Activated naive CD8-positive, alpha-beta T cell treated with anti-CD3 and anti-CD28 coated beads for 36 hours (primary cell): ENCODE measurements at places on chromosomes 11 and 22.

DNA sequence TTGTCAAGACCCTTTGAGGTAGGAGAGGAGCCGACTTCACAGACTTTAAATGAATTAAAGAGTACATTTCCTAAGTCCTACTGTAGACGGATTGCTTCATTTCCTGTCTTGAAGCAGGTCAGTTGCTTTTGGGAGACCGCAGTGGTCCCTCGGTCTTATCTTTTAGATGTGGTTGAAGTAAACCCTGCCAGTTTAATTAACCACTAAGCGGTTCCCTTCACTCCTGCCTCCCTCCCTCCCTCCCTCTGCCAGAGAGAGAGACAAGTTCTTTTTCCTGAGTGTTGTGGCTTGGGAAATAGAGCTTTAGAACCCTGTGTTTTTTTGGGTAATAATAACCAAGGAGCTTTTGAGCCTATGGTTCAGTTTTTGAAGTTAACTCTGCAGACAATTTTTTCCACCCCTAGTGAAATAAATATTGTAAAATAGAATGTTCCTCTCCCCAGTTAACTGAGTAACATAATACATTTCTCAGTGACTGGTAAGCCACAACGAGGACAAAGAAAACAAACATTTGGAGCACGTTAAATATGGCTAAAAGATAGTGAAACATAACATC lies 147.5 kb downstream of the LDLRAD3 start:
- DNase-seq: no peak

- DNase-seq: no peak
These were observed 45.4 kb downstream of the MYO7A start for GRCh38 chr11:77173494-77173893.

DNA sequence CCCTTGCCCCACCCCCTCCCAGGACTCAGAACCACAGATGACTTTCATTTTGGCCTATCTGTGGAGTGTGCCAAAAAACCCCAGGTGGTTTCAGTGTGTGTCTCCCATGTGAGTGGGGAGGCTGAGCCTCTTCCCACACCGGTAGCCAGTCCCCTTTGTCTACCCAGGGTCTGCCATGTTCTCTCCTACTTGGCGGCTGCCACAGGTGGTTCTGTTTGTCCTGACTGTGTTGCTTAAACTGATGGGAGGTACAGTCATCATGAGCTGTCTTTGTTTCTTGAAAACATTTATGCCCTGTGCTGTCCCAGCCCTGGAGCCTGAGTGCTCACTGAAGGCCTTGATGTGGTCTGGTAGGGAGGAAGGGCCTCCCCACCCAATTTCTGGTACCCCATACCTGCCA lies 39.7 kb upstream of the SUSD2 start:
- no peak for DNase-seq

DNA sequence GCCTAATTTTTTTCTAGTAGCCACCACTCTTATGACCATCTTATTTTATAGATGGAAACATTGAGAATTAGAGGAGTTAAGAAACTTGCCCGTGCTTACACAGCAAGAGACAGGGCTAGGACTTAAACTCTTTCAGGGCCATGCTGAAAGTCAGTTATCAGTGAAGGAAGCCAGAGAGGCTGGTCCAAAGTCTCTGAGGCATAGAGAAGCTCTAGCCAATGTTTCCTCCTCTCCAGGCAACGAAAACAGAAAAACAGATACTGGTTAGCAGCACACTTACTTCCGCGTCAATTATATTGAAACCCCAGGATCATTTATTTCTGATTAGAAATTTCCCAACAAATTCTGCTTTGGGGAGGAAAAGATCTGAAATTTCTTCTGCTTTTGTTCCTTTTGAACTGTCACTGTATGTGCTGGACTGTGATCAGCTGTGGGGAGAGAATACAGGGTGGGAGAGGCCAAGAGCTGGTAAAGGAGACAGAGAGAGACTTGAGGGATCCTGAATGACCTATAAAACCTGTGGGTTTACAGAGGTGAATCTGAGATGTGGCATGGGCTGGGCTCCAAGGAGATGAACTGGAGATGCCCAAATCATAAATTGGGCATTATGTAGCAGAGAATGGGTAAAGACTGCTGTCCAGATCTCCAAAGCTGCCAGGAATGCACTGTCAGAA lies 37.5 kb upstream of the CAPRIN1 start:
- DNase-seq: no peak

DNA sequence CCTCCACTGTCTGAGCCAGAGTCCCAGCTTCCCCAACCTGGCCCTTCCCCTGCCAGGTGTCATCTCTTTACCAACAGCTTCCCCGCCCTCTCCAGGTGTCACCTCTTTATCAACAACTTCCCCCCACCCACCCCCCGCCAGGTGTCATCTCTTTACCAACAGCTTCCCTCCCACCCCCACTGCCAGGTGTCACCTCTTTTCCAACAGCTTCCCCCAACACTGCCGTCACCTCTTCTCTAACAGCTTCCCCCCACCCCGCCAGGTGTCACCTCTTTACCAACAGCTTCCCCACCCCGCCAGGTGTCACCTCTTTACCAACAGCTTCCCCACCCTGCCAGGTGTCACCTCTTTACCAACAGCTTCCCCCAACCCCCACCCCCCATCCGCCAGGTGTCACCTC lies 29.8 kb upstream of the TTLL12 start:
- DNase-seq: no peak

DNA sequence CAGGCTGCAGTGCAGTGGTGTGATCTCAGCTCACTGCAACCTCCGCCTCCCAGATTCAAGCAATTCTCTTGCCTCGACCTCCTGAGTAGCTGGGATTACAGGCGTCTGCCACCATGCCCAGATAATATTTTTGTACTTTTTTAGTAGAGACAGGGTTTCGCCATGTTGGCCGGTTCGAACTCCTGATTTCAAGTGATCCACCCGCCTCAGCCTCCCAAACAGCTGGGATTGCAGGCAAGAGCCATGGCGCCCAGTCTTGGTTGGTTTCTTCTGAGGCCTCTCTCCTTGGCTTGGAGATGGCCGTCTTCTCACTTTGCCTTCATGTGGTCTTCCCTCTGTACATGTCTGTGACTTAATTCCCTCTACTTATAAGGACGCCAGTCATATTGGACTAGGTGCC lies 254.6 kb downstream of the BUD13 start:
- no peak for DNase-seq

DNA sequence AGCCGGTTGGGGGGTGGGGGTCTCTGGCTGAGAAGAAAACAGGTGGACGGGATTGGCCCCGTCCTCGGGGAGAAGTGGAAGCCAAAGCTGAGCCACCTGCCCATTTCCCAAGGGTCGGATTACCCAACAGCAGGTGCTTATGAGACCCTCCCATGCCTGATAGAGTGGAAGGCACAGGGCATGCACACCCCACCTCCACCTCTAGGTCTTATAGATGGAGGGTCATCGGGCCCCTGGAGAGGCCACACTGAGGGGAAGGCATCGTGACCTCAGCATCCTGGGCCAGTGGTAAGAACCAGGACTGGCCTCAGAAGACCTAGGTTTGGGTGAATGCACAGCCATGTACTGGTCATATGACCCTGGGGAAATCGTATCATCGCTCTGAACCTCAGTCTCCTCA lies 85.9 kb downstream of the BUD13 start:
- no peak for DNase-seq

DNA sequence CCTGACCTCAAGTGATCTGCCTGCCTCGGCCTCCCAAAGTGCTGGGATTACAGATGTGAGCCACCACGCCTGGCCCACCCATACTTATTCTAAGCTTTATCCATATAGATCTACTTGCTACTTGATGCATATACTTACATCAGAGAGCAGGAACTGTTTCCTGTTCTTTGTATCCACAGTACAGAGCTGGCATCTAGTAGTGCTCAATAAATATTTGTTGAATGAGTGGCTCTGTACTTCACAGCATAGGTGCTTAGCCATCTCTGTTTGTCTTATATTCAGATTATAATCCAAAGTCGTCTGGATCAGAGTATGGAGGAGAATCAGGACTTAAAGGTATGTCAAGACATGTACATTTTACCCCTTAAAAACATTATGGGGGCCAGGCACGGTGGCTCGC lies 38.6 kb upstream of the DLAT start:
- no peak for DNase-seq

DNA sequence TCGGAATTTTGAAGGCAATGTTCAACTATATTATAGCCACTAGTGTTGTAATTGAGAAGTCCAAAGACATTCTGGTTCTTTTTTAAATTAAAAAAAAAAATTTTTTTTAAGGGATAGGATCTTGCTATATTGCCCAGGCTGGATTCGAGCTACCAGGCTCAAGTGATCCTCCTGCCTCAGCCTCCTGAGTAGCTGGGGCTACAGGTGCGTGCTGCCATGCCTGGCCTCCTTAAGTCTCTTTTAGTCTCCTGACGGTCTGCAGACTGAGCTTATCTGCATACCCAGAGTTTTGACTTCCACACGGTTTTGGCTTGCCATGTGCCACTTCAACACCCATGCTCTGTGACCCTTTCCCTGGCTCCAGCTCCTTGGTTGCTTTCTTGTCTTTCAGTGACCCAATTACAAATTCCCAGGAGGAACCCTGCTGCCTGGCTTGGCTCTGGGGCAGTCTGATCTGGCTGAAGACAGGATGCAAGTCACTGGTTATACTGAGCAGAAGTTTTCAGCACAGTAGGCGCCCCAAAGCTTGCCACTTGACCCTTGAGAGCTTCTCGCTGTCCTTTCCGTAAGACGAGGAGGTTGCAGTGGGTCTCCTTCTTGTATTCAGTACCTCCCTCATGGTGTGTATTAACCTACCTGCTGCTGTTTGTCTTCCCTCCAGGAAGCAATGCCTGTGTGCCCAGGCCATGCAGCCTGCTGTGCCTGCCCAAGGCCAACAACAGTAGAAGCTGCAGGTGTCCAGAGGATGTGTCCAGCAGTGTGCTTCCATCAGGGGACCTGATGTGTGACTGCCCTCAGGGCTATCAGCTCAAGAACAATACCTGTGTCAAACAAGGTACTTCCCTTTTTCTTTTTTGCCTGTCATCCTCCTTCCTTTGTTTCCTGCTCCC lies 113.8 kb upstream of the SORL1-AS1 start:
- no peak for DNase-seq

DNA sequence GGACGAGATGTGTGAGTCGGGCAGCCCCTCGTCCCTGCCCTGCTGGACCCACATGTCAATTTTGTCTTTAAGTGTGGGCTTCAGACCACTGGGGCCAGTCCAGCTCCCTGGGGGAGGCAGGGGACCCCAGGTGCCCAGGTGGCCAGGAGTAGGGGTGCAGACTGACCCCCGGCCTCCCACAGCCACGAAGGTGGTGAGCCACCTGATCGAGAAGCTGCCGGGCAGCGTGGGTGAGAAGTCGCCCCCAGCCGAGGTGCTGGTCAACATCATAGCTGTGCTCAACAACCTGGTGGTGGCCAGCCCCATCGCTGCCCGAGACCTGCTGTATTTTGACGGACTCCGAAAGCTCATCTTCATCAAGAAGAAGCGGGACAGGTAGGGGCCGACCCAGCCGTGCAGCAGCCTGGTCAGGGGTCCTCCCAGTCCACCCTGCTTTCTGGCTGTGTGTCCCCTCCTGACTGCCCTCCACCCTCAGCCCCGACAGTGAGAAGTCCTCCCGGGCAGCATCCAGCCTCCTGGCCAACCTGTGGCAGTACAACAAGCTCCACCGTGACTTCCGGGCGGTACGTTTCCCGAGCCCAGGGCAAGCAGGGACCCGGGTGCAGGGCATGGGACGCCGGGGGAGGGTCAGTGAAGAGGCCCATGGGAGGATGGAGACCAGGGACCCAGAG lies 9.9 kb downstream of the PKP3 start:
- no peak for DNase-seq

- DNase-seq: no peak
These were observed 371.2 kb downstream of the ETS1 start for GRCh38 chr11:128216198-128216597.

DNA sequence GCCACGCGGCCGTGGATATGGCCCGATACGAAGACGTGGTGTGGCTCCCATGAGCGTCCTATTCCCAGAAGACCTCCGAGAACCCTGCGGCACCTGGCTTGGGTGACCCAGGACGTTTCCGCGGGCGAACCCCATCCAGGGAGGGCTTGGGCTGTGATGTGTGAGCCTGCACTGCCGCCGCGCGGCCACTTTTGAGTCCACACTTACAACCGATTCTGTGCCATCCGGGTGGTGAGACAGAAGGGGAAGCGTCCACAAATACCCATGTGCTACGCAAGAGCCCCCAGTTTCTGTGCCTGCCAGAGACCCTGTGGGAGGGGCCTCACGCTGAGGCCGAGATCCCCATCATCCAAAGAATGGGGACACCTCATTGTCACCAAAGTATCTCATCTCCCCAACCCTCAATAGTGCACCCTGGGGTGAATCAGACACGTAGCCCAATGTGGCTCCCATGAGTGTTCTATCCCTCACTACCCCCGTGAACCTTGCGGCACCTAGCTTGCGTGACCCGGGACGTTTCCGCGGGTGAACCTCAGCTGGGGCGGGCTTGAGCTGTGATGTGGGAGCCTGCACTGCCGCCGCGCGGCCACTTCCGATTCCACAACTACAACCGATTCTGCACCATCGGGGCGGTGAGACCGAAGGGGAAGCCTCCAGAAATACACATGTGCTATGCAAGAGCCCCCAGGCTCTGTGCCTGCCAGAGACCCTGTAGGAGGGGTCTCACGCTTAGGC lies 4.6 kb upstream of the H19 start:
- DNase-seq: no peak

- no peak for DNase-seq
These were observed 1.7 kb downstream of the TOM1 start for GRCh38 chr22:35301372-35301874.

GRCh38 chr11:59967677-59968394 lies 4.0 kb downstream of the OOSP4A start:
- no peak for DNase-seq

DNA sequence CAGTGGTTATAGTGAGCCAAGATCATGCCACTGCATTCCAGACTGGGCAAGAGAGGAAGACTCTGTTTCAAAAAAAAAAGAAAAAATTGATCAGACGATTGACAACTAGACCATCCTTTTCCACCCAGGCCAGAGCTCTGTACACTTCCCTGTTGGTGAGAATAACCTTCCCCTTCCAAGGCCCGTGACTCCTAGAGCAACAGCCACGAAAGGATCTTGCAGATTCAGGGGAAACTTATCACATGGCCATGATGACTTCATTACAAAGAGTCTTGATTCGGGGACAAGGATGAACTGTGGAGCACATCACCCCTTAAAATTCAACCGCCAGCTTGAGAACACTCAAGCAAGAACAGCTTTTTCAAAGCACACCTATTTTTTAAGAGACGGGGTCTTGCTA lies 10.3 kb downstream of the CD5 start:
- DNase-seq: no peak

- no peak for DNase-seq
These were observed 102.7 kb downstream of the BCR start for GRCh38 chr22:23282986-23283385.

DNA sequence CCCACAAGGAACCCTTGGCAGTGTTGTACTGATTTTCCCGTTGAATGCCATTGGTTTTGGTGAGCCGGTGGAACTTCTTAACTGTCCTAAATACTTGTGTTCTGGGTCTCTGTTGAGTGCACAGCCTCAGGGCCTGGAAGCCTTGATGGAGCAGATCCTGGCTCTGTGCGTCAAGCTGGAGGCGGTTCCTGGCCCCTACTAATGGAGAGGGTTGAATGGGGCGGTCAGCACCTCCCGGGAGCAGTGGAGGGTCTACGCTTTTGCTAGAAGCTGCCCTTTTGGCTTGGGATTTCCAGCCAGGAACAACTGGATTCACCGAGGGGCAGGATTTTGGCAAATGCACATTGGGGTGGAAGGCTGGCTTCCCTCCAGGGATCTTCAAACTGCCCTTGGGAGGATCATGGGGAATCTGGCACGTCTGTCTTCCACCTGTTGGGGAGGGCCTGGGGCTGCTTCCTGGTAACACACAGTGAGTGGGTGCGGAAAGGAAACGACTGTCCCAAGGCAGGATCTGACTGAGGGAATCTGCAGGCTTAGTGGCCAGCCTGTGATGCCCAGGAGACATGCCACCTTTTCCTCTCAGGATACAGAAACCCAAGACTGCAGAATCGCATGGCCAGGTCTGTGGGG lies 6.9 kb upstream of the OSBPL5 start:
- no peak for DNase-seq
